GM12878 (cell line): ENCODE measurements at places on chromosomes 12 and 14.

- peak overlapping the region; percentile 83 for H3K4me3 ChIP-seq
- no peaks in the 10 kb centered on the region for H3K27me3 ChIP-seq
- peaks cover 22% of the 10 kb centered on the region for H3K4me1 ChIP-seq
- H3K27ac ChIP-seq, result no peak overlapping the region; the same call in 1 of the 2 replicates
Observed at GRCh38 chr12:75483431-75483830, 2.9 kb downstream of the GLIPR1 start.

- H3K27ac ChIP-seq, result no peak overlapping the region
- H3K36me3 ChIP-seq, result no peaks in the 10 kb centered on the region
- DNase-seq, result no peak
Observed at GRCh38 chr12:131872154-131873051, 22.0 kb upstream of the ULK1 start.

GRCh38 chr14:100384819-100385813 is 62.0 kb downstream of the SLC25A47 start:
- no peaks in the 10 kb centered on the region for H3K36me3 ChIP-seq
- no peaks in the 10 kb centered on the region for H3K27me3 ChIP-seq
- H3K4me1 ChIP-seq, result no peaks in the 10 kb centered on the region
- DNase-seq, result no peak

DNA sequence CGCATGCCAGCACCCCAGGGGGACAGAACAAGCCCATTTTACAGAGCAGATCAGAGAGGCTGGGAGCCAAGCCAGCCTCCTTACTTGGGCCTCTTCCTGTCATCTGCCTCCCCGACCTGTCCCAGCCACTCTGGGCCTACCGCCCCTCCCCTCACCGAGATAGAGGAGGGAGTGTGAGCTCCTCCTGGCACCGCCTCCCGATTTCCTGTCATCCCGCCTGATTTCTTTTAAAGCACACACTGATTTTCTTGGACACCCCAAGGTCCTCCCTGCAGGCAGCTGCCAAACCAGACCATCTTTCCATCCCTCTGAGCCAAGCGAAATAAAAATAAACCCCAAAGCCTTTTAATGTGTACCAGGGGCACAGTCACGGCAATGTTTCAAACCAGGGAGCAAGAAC is 108.4 kb downstream of the RFLNA start:
- H3K4me3 ChIP-seq, result no peak overlapping the region
- no peaks in the 10 kb centered on the region for H3K27me3 ChIP-seq
- no peak for DNase-seq
- no peak overlapping the region for H3K27ac ChIP-seq
- no peaks in the 10 kb centered on the region for H3K4me1 ChIP-seq
- H3K36me3 ChIP-seq, result peaks cover 7% of the 10 kb centered on the region; the same call in 1 of the 2 replicates

DNA sequence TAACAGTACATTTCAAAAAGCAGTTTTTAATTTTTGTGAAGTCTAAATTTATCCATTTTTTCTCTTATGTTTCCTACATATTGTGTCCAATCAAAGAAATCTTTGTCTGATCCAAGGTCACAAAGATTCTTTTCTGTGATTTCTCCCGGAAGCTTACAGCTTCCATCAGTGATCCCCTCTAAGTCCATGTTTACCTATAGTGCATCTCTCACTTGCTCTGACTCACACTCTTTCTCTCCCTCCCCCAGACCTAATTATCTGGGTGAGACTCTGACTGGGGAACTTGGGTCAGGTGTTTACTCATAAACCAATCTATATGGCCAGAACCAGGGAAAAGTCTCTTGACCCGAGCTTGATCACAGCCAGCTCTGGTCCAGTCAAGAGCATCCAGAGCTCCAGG is 224.4 kb downstream of the SPTSSA start:
- no peak overlapping the region for H3K27ac ChIP-seq
- H3K4me3 ChIP-seq, result no peak overlapping the region
- no peaks in the 10 kb centered on the region for H3K4me1 ChIP-seq
- DNase-seq, result no peak
- H3K36me3 ChIP-seq, result no peaks in the 10 kb centered on the region

GRCh38 chr12:57891542-57892228 is 45.2 kb upstream of the CTDSP2 start:
- H3K4me1 ChIP-seq, result peaks cover 30% of the 10 kb centered on the region
- no peak for DNase-seq
- H3K4me3 ChIP-seq, result no peak overlapping the region

DNA sequence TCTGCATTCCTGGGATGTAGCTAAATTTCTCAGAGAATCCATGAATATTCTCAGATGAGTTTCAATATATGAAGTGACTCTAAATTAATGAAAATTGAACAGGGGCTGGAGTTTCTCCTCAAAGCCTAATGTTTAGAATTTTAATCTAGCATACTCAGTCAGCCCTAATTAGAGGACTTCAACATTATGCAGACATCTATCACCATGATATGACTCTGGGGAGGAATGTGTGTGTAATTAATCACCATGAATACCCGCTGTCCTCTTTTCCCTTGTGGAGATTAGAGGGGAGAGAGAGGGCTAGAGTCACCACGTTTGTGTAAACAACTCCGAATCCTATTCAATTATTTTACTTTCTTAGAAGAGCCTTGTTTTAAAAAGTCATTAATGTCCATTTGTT is 698.6 kb upstream of the MDGA2 start:
- no peak overlapping the region for H3K27ac ChIP-seq
- no peak overlapping the region for H3K4me3 ChIP-seq
- DNase-seq, result no peak
- no peaks in the 10 kb centered on the region for H3K4me1 ChIP-seq

- DNase-seq, result no peak
- H3K27me3 ChIP-seq, result no peaks in the 10 kb centered on the region
- no peak overlapping the region for H3K27ac ChIP-seq
Observed at GRCh38 chr12:90899456-90900182, 55.4 kb downstream of the CCER1 start.

DNA sequence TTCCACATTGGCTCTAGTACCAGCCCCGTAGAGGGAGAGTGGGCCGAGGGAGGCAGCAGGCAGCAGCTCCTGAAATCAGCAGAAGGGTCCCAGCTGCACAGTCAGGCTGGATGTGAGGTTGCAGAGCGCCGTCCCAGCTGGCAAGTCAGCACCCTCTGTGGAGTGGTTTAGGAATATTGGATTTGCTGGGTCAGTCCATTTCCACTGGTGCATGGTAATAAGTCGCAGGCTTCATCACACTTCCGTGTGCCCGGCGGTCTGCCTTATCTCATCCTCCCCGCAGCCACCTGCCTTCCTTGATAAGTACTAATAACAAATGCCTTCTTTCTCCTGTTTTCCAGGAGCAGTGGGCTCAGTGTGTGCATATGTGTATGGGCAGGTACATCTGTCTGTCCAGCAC is 112.9 kb downstream of the TSPAN9 start:
- no peak overlapping the region for H3K4me3 ChIP-seq
- no peak overlapping the region for H3K27ac ChIP-seq
- no peaks in the 10 kb centered on the region for H3K36me3 ChIP-seq
- peaks cover 5% of the 10 kb centered on the region for H3K27me3 ChIP-seq

DNA sequence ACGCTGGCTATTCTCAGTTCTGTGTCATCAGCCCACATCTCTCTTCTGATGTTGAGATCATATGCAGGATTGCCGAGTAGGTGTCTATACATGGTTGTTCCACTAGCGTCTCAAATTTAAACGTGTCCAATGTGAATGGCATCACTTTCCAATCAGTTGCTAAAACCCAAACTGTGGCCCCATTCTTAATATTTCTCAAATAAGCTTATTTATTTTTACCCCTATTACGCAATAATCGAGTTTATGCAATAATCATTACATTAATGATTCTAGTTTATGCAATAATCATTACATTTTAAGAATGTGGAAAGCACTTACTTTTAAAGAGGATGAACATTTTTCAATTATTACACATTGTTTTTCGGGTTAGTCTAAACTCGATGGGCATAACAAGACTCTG is 47.8 kb downstream of the ACSS3 start:
- no peak for DNase-seq
- no peaks in the 10 kb centered on the region for H3K36me3 ChIP-seq
- H3K27me3 ChIP-seq, result no peaks in the 10 kb centered on the region
- H3K4me3 ChIP-seq, result no peak overlapping the region

DNA sequence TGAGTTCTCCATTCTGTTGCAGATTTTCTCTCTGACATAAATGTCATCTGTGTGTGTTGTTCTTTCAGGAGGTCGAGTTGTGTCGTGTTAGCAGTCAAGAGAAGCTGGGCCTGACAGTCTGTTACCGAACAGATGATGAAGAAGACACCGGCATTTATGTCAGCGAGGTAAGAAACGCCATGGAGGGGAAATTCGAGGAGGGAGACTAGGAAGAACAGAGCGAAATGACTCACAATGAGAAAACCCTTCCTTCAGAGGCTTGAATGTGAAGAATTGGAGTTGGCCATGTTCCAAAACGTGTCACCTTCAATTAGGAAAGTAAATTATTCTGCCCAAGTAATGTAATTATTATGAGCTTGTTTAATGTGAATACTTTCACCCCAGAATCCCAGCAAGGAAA is 364.5 kb downstream of the PDZRN4 start:
- H3K27ac ChIP-seq, result no peak overlapping the region
- no peaks in the 10 kb centered on the region for H3K27me3 ChIP-seq
- no peak for DNase-seq
- no peak overlapping the region for H3K4me3 ChIP-seq
- H3K36me3 ChIP-seq, result no peaks in the 10 kb centered on the region

GRCh38 chr12:18358077-18358476 is 96.8 kb downstream of the PIK3C2G start:
- H3K4me3 ChIP-seq, result no peak overlapping the region
- DNase-seq, result no peak
- H3K4me1 ChIP-seq, result no peaks in the 10 kb centered on the region

DNA sequence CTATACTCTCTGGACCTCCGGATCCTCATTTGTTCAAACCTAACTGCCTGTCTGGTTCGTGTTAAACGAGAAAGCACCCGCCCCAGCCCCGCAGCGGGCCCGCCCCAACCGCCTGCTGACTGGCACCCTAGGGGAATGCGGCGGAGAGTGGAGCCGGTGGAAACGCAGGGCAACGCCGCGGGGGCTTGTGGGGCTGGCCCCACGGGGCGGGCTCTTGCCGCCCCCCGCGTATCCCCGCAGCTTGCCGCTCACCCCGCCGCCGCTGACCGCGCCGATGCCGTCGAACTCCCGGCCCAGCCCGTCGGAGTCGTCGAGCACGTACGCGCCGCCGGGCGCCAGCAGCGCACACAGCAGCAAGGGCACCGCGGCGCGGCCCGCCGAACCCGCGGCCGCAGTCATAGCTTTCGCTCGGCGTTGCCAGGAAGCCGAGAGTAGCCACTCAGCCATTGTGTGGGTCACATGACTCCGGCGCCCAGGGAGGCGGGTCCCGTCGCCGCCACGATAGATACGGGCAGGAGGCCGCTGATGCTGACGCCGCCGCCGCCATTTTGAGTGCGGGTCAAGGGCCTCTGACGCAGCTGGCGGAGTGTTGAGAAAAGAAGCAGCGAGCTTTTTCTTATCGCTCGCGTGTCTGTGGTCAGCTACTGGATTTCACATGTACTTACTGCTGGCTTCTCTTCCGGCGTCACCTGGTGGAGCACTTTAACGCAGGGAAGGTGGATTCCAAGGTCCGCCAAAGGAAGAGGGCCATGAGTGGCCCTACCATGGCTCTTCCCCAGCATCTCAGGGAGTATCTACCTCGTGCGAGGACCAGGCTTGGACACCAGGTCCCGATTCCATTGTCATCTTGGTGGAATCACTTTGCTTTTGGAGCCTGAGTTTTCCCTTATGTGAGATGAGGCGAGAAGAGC is at the start of gene GALC:
TSS of gene GALC (minus strand) at position 465 of the 911 bp plus-strand sequence. CDS start at position 447, 18 bp downstream.
- peak within 1 kb of the TSS; percentile 84 for H3K27ac ChIP-seq
- no peaks in the 10 kb centered on the region for H3K36me3 ChIP-seq
- DNase-seq, result peak; percentile 62
- no peaks in the 10 kb centered on the region for H3K27me3 ChIP-seq

- H3K27me3 ChIP-seq, result no peaks in the 10 kb centered on the region
- H3K4me1 ChIP-seq, result no peaks in the 10 kb centered on the region
- DNase-seq, result no peak
- no peaks in the 10 kb centered on the region for H3K36me3 ChIP-seq
- H3K4me3 ChIP-seq, result no peak overlapping the region
- H3K27ac ChIP-seq, result no peak overlapping the region
Observed at GRCh38 chr12:72974954-72975555, 702.9 kb downstream of the TRHDE start.

DNA sequence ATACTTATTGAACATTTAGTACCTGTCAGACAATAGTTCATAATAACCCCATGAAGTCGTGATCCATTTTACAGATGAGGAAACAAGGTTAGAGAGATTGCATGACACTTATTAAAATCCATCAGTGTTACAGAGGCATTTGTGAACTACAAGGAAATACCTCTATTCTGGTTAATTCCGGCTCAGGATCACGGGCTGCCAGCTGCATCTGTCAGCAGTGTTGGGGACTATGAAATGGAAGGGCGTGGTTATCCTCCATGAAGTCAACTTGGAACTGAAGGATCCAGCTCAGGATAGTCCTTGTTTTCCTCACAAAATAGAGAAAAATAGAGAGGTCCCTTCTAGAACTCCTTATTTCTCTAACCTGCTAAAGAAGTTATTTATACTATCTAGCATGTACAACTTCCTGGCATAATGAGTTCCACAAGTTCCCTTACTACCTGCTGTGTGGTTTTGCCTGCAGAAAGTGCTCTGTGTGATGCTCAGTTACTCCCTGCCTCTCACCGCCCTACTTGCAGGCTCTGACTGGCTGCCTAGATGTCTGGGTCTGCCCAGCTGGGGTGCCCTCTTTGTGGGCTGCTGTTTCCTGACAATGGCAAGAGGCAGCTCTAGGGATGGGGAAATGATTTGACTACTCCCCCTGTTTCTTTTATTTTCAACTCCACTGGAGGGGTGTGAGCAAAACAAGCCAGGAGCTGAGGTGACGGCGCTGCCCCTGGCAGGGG is 36.8 kb downstream of the PLXNC1 start:
- H3K36me3 ChIP-seq, result peaks cover 23% of the 10 kb centered on the region; the same call in 1 of the 2 replicates
- H3K27me3 ChIP-seq, result no peaks in the 10 kb centered on the region
- H3K4me3 ChIP-seq, result no peak overlapping the region
- DNase-seq, result no peak

- no peaks in the 10 kb centered on the region for H3K27me3 ChIP-seq
- peak overlapping the region; percentile 85 for H3K4me3 ChIP-seq
- H3K36me3 ChIP-seq, result peaks cover 5% of the 10 kb centered on the region
- H3K4me1 ChIP-seq, result peaks cover 10% of the 10 kb centered on the region; the same call in 1 of the 2 replicates
- peak overlapping the region; percentile 92 for H3K27ac ChIP-seq
- DNase-seq, result no peak
Observed at GRCh38 chr12:55816881-55817344, 611 bp downstream of the SARNP start.
